Right hindlimb (tissue), 1 donor: ENCODE measurements at places on chromosomes 13 and 19.

GRCh38 chr19:1773184-1773583 lies 19.9 kb downstream of the ONECUT3 start:
- DNase-seq, result no peak

- no peak for DNase-seq
Observed at GRCh38 chr19:19057720-19058119, 6.1 kb upstream of the SLC25A42 start.

- no peak for DNase-seq
Observed at GRCh38 chr13:19023115-19023514, 158.5 kb downstream of the TUBA3C start.

DNA sequence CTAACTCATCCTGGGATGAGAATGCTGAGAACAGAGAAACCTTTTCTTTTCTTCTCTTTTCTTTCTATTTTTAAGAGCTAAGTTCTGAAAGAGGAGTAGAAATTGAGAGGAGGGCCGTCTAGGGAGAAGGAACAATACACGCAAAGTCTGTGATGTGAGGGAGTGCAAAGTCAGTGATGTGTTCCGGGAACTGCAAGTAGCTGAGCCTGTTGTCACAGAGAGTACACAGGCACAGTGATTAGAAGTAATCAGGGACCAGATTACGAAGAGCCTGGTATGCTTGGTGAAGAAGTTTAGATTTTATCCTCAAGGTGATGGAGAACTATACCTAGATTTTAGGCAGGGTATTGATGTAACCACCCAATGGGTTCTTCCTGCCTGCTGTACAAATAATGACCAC lies 32.0 kb upstream of the CXCL17 start:
- DNase-seq, result no peak

GRCh38 chr19:17490411-17490810 lies 20.1 kb downstream of the SLC27A1 start:
- DNase-seq, result no peak

DNA sequence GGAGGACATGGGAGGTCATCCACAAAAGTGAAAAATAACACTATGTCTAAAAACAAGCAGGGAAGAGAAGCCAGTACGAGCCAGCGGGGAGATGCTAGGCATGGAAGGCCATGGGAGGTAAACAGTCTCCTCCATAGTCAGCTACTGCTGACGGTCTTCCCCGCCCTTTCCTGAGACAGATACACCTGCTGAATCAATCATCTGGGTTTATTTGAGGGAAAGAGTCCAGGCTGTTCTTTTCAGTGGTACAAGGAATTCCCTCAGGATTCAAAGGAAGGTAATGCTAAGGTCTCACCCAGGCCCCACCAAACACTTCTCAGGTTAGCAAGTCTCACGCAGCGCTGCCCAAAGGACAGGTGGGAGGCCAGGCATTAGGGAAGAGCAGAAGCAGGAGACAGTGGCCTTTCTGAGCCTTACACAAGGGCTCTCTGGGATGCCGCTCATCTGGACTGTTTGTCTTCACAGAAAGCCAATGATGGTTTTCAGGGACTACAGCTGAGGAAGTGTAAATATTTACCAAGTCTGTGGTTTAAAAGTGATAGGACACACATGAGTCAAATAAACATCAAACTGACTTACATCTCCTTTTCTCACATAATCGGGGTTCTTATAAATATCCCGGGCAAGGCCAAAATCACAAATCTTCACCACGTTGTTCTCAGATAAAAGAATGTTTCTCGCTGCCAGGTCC lies 173.9 kb downstream of the FLT1 start:
- DNase-seq, result no peak

DNA sequence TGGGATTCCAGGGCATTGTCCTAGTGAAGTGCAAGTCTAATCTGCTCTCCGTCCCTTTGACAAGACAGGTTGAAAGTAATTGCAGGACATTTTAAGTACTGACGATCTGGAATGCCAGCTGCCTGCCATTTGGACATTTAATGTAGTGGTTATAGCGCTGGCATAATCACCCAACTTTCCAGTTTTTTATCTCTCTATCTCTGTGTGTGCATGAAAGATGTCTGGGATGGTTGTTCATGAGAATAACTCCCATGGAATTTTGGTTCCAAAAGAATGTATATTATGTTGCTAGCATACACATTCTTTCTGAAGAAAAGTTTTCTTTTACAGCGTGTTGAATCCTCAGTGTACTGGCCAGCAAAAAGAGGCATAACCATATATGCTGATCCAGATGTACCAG lies 53.6 kb downstream of the TDRD12 start:
- DNase-seq, result no peak

GRCh38 chr13:46963904-46964303 lies 67.1 kb upstream of the HTR2A start:
- no peak for DNase-seq

- DNase-seq, result no peak
Observed at GRCh38 chr13:59236309-59236919, 927.3 kb downstream of the DIAPH3 start.

- no peak for DNase-seq
Observed at GRCh38 chr19:8575467-8575997, 1.7 kb downstream of the MYO1F start.

- DNase-seq, result no peak
Observed at GRCh38 chr13:95033890-95034289, 267.4 kb downstream of the ABCC4 start.

DNA sequence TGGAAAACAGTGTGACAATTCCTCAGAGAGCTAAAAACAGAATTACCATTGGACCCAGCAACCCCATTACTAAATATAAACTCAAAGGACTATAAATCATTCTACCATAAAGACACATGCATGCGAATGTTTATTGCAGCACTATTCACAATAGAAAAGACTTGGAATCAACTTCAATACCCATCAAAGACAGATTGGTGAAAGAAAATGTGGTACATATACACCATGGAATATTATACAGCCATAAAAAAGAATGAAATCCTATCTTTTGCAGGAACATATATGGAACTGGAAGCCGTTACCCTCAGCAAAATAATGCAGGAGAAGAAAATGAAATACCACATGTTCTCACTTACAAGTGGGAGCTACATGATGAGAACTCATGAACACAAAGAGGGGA lies 20.8 kb upstream of the FGF14 start:
- DNase-seq, result no peak

- no peak for DNase-seq
Observed at GRCh38 chr13:50158385-50159165, 143.3 kb downstream of the KCNRG start.

DNA sequence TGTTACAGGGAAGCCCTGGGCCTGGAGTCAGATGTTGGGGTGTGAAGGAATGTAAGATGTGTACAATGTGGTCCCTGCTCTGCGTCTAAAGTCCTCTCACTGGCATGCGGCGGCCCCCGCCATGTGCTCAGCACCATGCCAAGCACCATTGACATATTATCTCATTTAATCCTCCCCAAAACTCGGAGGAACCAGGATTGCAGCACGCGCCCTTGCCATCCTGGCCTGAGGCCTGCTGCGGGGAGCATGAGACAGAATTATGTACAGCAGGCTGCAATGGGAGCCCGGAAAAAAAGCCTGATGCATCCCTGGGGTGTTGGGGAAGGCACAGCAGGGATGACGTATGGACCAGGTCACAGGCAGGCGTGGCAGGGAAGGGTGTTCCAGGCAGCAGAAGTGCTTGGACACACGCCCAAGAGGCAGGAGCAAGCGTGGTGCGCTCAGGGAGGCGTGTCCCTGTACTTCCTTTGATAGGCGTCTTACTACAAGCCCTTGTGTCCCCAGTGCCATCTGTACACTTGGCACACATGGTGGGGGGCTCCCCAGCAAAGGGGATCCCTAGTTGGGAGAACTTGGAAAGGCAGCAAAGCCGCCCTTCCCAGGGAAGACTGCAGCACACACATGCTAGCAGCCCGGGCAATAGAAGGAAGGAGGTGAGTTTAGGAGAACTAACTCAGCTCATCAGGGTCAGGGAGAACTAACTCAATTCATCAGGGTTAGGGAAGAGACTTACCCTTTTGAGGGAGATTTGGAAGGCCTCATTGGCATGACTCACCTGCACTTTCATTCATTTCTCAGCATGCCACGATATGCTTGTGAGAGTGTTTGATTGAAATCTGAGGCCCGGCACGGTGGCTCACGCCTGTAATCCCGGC lies 3.4 kb downstream of the EVI5L start:
- DNase-seq, result no peak

DNA sequence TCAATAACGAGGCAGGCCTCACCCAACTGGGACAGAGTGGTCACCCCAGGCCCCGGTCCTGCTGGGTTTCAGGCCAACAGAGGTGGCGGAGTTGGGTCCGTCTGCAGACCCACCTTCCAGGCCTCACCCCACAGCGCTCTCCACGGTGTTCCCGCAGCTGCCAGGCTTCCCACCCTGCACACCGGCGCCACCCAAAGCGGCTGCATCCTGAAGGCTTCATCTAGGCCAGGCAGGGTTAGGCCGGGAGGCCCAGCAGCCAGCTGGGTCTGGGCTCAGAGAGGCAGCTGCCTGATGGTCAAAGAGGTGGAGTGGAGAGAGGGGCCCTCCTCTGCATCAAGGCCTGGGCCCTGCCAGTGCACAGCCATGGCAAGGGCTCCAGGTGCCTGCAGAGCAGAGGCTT lies 44.1 kb downstream of the EPSTI1 start:
- DNase-seq, result no peak

- DNase-seq, result no peak
Observed at GRCh38 chr13:30647824-30648521, 30.3 kb downstream of the USPL1 start.

- DNase-seq, result peak; percentile 90
Observed at GRCh38 chr19:48724796-48725753, 5.5 kb upstream of the MAMSTR start.

DNA sequence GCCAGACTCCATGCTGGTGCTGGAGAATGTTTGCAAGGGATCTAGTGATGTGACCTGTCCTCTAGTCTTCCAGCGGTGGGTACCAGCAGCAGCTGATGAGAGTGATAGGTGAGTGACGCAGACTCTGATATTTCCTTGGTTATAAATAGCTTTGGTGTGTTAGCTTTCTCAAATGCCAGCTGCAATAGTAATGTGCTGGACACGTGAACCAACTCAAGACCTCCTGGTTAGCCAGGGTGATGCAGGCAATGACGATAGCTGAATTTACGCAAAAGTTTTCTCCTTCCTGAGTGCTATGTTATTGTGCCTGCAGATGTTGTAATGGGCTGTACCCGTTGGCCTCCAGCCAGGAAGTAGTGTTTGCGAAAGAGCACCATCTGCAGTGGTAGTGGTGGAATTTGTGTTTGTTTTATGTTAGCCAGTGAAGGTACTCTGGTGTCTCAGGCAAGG lies 129.5 kb downstream of the CYSLTR2 start:
- peak; percentile 39 for DNase-seq

DNA sequence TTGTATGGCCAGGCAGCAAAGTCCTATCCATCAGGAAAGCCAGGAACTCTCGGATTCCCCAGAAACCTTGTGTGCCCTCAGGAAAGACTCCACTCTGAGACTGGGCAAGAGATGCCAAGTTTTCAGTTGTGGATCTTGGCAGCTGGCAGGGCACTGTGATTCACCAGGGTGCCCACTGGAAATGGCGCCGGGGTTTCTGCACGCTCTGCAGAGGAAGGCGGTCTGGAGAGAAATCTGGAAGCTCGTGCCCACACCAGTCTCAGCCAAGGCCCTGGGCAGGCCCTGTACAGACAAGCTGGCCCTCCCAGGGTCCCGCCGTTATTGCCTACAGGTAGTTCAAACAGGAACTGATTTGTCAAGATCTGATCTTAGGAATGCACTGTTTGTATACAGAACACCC lies 4.9 kb downstream of the NAPA start:
- DNase-seq, result peak; percentile 16

DNA sequence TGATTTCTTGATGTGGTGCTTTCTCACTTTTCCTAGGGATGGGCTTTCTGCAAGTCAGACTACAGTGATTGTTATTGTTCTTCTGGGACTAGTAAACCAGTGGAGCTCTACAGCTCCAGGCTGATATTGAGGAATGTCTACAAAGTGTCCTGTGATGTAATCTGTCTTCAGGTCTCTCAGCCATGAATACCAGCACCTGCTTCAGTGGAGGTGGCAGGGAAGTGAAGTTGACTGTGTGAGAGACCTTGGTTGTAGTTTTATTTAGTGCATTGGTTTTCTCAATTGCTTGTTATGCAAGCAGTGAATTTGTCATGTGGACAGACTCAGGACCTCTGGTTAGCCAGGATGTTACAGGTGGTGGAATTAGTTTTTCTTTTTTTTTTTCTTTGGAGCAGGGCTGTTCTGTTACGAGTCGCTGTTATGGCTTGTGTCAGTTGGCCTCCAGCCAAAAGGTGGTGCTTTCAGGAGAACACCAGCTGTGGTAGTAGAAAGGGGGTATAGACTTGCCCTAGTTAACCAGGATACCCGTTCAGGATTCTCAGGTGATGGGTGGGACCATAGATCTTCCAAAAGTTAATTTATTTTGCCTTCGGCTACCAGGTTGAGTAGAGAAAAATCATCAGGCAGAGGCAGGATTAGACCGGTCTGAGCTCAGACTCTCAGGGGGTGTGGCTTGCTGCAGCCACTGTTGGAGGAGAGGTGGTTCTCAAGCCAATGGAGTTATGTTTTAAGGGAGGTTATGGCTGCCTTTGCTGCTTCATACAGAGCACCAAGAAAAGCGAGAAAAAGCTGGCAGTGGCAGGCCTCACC lies 11.9 kb upstream of the ZNF675 start:
- DNase-seq, result no peak

DNA sequence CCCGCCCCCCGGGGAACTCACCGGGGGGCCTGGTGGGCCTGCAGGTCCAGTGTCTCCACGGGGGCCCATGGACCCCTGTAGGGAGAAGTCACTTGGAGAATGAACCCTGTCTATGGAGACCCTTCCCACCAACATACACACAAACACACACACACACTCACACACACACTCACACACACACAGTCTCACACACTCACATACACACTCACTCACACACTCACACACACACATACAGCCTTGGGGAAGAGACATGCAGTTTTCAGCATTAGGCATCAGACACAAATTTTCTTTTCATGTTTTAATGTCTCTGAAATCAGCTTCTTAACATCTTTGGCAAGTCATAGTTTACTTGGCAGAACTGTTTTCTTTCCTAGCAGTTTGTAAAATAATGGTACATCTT lies 31.0 kb upstream of the OLFM2 start:
- no peak for DNase-seq

GRCh38 chr19:3866910-3867638 lies 1.8 kb downstream of the ZFR2 start:
- DNase-seq, result no peak

DNA sequence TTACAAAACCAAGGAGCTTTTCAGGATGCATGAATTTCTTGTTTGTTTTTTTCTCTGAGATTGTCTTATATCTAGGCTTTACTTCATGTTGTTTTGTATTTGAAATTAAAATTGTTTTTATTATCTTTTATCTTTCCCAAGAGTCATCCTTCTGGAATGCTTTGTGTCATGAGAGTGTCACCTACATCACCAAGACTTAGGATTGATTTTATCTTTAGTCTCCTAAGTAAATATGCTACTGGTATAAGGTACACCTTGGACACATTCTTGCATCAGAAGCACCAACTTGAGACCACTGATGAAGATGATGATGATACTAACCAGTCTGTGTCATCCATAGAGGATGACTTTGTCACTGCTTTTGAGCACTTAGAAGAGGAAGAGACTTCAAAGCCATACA lies 26.4 kb downstream of the AKAP11 start:
- DNase-seq, result no peak

GRCh38 chr19:6766357-6767080 lies 716 bp downstream of the SH2D3A start:
- no peak for DNase-seq

- DNase-seq, result no peak
Observed at GRCh38 chr19:37593996-37594303, 642 bp downstream of the ZNF571 start.
